H1 (cell line): ENCODE measurements at places on chromosomes 13 and 19. TPM values are rescaled to one million over a fixed set of nuclear protein-coding genes. Genes with fewer than 3 reads are reported as not detected.

DNA sequence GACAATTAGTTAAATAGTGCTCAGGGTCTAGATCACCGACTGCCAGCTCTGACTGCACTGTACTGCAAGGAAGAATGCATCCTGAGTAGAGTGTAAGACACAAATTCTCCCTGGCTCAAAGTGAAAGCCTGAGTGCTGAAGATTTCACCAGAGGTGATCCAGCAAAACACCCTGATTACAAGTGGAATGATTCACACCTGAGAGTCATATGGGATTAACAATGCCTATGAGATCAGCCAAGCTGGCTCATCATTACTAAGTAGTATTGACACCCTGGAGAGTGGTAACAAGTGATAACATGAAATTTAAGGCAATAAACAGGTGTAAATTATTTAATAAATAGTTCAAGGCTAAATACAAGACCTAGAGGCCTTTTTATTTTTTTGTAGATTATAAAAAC lies 403.8 kb upstream of the PRR20A start:
- no peak for DNase-seq
- no peaks in the 10 kb centered on the region for H3K36me3 ChIP-seq
- H3K27me3 ChIP-seq = no peaks in the 10 kb centered on the region
- no peaks in the 10 kb centered on the region for H3K4me1 ChIP-seq

- DNase-seq = no peak
- no peaks in the 10 kb centered on the region for H3K36me3 ChIP-seq
- H3K27me3 ChIP-seq = peaks cover 50% of the 10 kb centered on the region
- H3K4me1 ChIP-seq = no peaks in the 10 kb centered on the region
These were observed 1.6 kb downstream of the OXGR1 start for GRCh38 chr13:96992633-96993032.

GRCh38 chr13:76019421-76020044 lies 383.4 kb downstream of the LMO7 start:
- no peaks in the 10 kb centered on the region for H3K4me1 ChIP-seq
- H3K27ac ChIP-seq = no peak overlapping the region
- no peak overlapping the region for H3K4me3 ChIP-seq
- H3K27me3 ChIP-seq = no peaks in the 10 kb centered on the region
- H3K36me3 ChIP-seq = no peaks in the 10 kb centered on the region

DNA sequence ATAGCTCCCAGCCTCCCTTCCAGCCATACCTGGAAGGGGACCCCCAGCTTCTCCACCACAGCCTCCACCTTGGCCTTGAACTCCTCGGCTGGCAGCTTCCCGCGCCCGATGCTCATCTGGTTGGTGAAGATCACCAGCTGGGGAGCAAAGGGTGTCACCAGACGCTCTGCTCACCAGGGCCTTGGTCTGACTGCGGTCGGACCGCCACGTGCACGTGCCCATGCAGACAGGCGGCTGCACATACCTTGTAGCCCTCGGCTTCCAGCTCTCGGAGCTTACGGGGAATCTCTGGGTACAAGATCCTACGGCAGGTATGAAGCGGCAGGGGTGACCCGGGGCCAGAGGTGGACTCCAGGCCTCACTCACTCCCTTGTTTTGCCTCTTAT lies 3.4 kb downstream of the PNKP start:
- H3K4me1 ChIP-seq = peaks cover 16% of the 10 kb centered on the region
- DNase-seq = no peak
- H3K36me3 ChIP-seq = peaks cover 44% of the 10 kb centered on the region
- H3K27ac ChIP-seq = no peak overlapping the region

DNA sequence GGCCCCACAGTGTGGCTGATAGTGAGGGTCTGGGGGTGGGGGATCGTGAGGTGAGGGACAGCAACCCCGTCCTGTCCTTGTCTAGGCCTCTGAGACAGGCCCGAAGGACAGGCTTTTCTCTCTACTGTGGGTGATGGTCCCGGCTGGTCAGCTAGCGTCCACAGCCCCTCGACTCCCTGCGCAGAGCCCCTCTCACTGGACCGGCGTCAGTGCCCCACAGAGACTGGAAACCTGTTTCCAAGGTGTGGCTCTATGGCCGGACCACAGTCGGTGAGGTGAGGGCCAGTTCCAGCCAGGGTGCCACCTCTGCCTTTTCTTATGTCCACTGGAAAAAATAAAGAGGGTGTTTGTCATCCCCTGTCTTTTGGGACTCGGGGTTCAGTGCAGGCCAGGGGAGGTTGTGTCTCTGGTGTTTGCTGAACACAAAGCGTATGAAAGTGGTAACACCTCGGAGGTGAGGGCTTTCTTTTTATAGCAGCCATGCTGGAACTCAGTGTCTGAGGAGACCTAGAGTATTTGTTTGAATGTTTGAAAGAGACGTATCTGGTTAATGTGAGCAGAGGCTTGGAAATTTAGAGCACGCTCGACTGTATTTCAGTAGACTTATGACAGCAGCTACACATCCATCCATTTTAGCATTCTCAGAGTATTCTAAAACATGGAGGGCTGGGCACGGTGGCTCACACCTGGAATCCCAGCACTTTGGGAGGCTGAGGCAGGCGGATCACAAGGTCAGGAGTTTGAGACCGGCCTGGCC lies 22.8 kb downstream of the ATP11A start:
- no peak for DNase-seq
- H3K27ac ChIP-seq = peak overlapping the region; percentile 87
- no peaks in the 10 kb centered on the region for H3K27me3 ChIP-seq
- peaks cover 16% of the 10 kb centered on the region for H3K4me1 ChIP-seq
- no peaks in the 10 kb centered on the region for H3K36me3 ChIP-seq

GRCh38 chr19:52343548-52343947 lies 7.5 kb downstream of the ZNF610 start:
- no peak overlapping the region for H3K27ac ChIP-seq
- no peaks in the 10 kb centered on the region; the same call in 1 of the 2 replicates for H3K36me3 ChIP-seq
- H3K4me3 ChIP-seq = no peak overlapping the region
- H3K27me3 ChIP-seq = no peaks in the 10 kb centered on the region
- H3K4me1 ChIP-seq = no peaks in the 10 kb centered on the region

DNA sequence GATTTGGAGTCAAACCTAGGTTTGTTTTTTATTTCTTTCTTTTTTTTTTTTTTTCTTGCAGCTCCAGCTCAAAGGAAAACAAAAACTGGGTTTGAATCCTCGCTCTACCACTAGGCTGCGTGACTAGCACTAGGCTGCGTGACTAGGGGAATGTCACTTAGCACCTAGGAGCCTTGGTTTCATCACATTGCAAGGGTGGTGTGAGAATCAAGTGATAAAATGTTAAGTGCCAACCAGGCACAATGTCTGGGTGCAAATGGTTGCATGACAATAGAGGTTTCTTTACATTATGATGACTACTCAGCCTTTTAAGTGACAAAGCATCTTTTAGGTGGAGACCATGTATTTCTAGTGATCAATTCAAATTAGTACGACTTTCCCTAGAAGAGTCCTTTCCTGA lies 27.9 kb downstream of the RCBTB2 start:
- no peaks in the 10 kb centered on the region for H3K36me3 ChIP-seq
- no peak for DNase-seq
- H3K4me1 ChIP-seq = peaks cover 3% of the 10 kb centered on the region
- no peak overlapping the region for H3K4me3 ChIP-seq

DNA sequence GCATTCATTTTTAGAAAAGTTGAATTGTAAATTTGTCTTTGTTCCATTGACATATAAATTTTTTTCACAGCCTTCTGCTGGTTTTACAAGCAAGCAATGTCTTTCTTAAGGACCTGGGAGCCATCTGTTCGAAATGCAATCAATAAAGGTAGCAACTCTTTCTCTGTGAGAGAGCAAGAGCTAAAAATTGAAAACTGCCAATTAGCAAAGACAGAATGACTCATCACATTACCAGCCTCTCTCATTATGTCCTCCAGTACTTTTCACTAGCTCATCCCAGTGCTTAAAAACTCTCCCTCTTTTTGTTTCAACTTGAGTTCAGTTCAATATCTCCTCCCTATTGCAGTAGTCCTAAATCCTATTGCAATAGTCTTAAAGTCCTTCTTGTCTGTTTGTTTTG lies 760.7 kb upstream of the SLITRK6 start:
- DNase-seq = no peak
- no peaks in the 10 kb centered on the region for H3K4me1 ChIP-seq
- no peaks in the 10 kb centered on the region for H3K36me3 ChIP-seq
- no peaks in the 10 kb centered on the region for H3K27me3 ChIP-seq
- H3K27ac ChIP-seq = no peak overlapping the region

EPS8L1 gene
- 30.2 and 37.0 TPM in 2 replicates for total RNA-seq

ZNF726 gene
- not detected in 2 replicates for total RNA-seq

PRKCG gene
- 10.6 and 12.4 TPM in 2 replicates for total RNA-seq

SHISA7 gene
- total RNA-seq = 0.98 and 1.0 TPM in 2 replicates

ZNF566 gene
- total RNA-seq = 16.1 and 16.6 TPM in 2 replicates

SYCN gene
- not detected in 2 replicates for total RNA-seq

PCDH17 gene
- 0.60 and 0.67 TPM in 2 replicates for total RNA-seq
